ENCODE measurements at places on chromosomes 1 and 21.

DNA sequence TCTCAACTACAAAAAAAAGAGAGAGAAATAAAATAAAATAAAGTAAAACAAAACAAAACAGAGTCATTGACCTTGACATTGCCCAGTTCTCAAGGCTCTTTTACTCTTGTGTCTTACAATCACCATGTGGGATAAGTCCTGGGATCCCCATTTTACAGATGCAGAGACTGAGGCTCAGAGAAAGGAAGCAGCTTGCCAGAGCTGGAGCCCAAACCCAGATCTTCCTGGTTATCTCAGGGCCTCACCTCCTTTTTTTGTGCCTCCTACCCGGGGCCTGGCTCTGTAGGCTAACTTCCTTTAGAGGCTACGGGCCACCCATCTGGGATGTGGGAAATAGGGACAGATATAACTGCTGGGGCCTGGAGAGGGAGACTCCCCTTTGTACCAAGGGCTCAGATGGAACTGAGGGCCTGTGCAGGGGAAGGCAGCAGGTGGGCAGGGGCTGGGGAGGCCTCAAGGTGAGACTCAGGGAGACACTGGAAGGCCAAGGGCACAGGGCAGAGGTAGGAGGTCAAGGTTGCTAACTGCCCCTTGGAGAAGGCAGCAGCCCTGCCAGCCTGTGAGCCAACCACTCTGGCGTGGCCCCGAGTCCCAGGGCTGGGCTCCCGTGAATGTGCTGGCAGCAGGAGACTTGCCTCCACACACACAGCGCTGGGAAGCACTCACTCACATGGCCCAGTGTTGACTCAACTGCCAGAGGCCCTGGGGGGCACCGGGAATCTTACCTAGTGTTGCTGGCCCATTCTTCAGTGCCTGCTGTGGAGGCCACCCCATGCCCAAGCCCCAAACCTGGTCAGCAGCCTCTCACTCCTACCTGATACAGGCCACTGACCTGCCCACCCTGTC, 6.5 kb upstream of the ECE1 start:
- DNase-seq = no peak

DNA sequence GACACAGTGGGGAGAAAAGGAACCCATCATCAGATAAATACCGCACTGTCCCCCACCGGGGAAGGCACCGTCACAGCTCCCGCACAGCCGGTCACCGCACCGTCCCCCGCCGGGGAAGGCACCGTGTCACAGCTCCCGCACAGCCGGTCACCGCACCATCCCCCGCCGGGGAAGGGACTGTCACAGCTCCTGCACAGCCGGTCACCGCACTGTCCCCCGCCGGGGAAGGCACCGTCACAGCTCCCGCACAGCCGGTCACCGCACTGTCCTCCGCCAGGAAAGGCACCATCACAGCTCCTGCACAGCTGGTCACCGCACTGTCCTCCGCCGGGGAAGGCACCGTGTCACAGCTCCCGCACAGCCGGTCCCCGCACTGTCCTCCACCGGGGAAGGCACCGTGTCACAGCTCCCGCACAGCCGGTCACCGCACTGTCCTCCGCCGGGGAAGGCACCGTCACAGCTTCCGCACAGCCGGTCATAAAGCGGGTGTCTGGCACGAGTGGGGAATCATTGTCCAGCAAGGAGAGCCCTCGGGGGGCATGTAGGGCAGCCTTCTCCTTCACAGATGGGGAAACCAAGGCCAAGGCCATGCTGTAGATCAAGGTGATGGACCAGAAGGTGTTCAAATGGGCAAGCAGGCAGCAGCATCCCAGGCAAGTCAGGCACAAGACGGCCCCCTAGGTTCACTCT, 280.1 kb downstream of the NPHP4 start:
- no peak for DNase-seq

- DNase-seq = no peak
Measured at GRCh38 chr1:93442008-93442666, 5.8 kb upstream of the FNBP1L start.

- DNase-seq = no peak
Measured at GRCh38 chr1:230636575-230637148, 5.6 kb upstream of the COG2 start.

GRCh38 chr1:201645956-201646355, 107.0 kb downstream of the NAV1 start:
- DNase-seq = no peak

GRCh38 chr21:16330082-16330907, 600.5 kb downstream of the USP25 start:
- no peak for DNase-seq

GRCh38 chr1:171910786-171911185, 69.5 kb downstream of the DNM3 start:
- DNase-seq = no peak
